ENCODE measurements at places on chromosomes 2 and 18.

DNA sequence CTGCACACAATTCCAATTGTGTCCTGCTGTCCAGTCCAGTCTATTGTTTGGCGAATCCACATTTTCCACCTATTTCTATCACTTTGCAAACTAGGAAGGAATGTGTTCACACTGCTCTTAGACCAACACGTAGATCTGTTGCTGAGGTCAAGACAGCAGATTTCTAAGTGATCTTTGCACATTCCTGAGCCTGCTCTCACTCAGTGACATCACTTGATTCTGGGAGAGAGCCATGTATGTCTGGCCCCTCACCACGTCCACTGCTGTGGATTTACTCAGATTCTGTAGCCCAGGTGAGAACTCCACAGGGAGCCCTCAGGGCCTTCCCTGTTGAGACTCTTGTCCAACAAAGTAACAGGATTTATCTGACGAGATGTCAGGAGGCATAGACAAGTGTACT, 317.2 kb downstream of the TSN start:
- DNase-seq = no peak

DNA sequence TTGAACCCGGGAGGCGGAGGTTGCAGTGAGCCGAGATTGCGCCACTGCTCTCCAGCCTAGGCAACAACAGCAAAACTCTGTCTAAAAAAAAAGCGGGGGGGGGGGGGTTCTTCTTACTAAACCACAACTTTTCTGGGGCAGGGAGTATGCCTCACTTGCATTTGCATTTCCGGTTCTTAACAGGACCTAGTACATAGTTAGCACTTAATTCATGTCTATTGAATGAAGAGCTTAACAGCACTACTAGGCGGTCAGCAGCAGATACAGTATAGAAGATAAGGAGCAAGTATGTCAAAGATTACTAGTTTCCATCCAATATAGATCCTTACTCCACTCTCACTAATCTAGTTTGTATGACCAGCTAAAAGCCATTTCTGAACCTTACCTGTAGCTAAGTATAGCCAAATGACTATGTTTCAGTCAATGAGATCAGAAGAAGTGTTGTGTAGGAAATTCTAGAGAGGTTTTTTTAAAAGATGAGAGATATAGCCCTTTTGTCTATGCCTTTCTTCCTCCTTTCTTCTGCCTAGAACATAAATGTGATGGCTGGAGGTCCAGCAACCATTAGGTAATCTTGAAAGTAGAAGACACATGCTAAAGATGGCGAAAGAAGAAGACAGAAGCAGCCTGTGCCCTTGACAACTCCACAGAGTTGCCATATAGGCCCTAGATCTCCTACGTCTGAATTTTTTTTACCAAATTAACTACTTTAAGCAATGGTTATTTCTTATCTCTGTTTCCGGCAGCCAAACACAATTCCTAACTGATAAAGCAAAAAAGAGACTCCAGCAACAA, 11.3 kb downstream of the HYCC2 start:
- no peak for DNase-seq

GRCh38 chr2:128390256-128390990, 71.8 kb upstream of the HS6ST1 start:
- DNase-seq = no peak

DNA sequence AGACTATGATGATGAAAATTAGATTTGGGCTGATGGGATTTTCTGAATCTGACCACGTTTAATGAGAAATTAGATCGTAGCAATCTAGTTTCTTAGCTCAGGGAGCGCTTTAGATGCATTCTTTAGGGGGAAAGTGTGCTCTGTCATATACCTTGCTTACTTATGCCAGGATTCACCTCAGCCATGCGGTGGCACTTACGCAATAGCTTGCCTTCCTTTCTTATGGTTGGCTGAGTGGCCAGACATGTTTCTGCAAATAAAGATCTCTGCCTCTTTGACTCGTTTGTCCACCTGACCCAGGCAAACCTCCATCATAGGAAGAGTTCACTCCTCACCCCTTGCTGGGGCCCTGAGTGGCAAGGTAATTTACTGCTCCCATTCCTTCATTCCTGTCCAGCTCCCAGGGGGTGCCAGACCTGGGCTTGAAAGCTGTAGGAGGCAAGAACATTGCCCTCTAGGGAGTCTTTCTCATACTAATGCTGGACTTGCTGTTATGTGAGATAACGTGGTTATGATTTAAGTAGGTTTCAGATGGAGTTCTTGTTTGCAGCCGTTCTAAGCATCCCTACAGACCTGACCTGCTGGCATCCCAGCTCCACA, 57.1 kb downstream of the FBLN7 start:
- no peak for DNase-seq

DNA sequence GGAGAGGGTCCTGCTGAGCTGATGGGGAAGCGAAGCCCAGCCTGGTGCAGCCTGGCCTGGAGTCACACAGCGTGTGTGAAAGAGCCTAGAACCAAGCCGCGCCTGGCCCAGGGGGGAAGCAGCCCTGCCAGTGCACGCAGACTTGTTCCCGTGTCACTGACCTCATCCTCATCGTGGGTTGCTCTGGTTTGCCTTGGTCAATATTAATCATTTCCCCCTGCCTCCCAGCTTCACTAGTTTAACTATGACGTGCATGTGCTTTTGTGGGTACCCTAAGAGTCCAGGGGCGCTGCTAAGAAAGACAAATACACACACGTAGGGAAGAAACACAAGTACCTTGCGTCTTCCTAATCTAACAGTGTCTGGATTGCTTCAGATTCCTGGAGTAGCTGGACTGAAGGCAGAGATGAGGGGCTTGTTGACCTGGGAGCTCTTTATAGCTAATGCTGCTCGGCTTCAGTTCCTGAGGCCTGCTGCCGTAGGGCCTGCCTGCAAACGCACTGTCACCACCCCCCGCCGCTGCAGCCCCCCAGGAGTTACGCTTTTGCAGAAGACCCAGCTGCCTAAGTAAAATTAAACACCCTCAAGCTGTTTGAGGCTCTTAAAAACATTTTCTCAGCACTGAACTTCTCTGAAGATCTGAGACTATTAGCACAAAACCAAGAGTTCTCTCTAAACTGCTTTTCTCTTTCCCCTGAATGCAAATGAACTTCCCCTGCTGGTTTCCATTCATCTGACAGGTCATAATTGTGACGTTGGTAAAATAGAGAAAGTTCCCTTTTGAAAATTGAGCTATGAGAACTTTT, 159.2 kb downstream of the FAM210A start:
- no peak for DNase-seq

GRCh38 chr2:51781691-51782090, 749.8 kb upstream of the NRXN1 start:
- no peak for DNase-seq

All from kidney capillary endothelial cell (primary cell).